Stomach (tissue), 19 donors: ENCODE measurements at places on chromosomes 2 and 18.

DNA sequence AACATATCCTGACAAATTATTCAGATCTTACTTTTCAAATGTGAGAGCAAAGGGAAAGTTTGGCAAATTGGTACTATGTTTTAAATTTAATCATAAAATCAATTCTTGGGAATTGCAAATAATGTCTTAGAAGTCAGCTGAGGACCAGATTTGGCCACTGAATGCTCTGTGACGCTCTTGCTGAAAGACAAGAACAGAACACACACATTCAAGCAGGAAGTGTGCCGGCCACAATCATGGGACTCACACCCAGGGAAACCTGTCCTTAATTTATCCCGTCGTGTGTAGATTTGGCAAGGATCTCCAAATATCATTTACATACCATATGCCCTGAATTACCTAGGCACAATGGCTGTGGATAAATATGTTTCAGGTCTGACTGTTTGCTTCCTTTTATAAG lies 253.1 kb downstream of the TCF4 start:
- peak; percentile 26 for DNase-seq

GRCh38 chr18:53752781-53753367 lies 471.6 kb downstream of the MBD2 start:
- no peak for DNase-seq

GRCh38 chr2:217069263-217070042 lies 209.6 kb upstream of the TNP1 start:
- DNase-seq, result no peak

DNA sequence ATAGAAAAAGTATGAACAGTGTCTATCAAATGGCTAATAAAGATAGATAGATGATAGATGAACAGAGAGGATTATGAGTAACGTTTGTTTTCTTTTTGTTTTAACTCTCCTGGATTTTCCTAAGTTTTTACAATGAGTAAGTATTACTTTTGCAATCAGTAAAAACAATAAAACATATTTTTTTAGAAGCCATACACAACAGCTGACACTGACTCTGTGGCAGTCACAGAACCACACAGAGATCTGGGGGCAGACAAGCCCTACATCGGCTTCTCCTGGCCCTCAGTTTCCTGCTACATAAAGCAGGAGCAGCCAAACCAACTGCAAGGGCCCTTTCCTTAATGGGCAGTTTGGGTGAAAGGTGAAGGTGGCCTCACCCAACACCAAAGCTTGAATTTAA lies 63.6 kb downstream of the ANTXR1 start:
- DNase-seq, result no peak

DNA sequence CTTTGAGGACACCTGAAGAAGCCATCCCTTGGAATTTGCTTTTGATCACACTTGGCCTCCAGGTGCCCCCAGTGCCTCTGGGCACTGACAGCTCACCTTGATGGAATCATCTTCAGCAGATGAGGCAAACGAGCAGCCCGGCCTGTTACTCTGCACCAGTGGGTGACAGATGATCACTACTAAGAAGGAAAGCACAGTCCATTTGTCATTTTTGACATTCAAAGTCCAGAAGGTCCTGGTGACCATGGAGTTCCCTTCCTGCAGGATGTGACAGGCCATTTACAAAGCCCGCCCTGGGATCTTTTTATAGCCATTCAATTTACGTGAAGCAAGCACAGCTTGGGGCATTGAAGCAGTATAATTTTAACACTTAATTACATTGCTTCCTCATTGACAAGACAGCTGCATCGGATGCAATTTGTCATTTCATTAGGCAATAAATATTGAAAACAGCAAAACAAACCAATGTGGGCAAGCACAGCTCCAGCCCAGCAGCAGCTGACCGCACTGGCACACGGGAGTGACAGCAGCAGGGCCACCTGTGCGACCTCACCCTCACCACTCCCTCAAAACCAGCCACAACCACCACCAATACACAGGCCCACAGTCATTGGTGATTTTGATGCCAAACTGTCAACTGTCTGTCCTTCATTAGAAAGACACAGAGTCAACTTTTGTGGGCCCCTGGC lies 76.0 kb upstream of the SLC66A3 start:
- DNase-seq, result peak; percentile 37
